Cortex of kidney (tissue), 1 donor: ENCODE measurements at places on chromosomes 2 and 18.

DNA sequence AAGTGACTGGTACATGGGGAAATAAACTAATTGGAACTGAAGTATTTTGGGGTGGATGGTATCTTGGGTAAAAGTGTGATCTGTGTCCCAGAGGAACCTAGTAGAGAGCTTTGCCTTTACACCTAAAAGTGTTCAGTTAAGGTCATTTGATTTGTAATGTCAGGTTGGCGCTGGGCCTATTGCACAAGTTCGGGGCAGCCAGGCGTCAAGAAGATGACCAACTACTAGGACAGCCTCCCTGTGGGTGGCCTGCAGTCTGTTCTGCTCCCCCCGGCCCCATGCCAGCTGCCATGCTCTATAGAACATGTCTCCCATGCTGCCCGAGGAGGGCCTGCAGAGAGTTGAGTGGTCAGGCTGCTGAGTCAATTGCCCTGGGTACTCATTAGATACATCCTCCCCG is 10.1 kb downstream of the RRM2 start:
- no peak for DNase-seq

DNA sequence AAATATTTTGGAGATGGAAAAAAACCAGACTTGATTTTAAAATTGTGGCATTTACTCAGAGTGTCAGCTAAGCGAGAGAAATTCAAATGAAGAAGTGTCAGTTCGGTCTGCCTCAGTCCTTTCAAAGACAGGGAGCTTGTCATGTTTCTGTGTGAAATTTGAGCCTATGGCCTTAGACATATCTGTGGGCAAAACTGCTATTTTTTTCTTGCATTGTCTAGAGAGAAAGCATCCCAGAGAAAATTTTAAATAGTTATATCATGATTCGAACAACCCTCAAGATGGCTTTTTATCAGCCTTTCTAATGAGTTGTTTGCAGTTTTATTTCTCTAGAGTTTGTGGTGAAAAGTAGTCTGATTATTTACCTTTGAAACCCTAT is 50.2 kb upstream of the KCNE4 start:
- DNase-seq = no peak

- DNase-seq = no peak
Measured at GRCh38 chr2:151978709-151979108, 120.1 kb downstream of the CACNB4 start.

DNA sequence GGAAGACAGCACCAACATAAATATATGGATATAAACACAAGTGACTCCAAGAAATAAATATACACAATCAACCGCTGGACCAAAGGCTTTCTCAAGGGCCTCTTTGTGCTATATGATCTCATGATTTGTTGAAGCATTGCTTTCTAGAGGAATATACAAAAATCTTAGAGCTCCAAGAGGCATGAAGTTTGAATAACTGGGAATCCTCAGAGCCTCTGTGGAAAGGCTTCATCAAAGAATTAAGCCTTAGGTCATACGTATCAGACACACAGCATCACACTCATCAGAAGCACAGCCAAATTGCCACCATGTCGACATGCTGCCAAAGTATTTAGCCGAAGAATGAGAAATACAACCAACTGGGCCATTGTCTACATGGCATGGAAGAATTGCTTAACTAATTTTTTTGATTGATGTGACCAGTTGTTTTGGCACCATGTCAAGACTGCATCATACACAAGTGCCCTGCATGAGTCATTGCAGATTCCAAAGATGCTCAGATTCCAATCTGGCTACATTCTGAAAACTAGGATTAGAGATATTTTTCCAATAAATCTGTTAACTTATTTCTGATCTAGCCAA is 860.6 kb upstream of the ZEB2 start:
- no peak for DNase-seq

- DNase-seq = no peak
Measured at GRCh38 chr18:37285825-37286224, 279.8 kb downstream of the CELF4 start.

DNA sequence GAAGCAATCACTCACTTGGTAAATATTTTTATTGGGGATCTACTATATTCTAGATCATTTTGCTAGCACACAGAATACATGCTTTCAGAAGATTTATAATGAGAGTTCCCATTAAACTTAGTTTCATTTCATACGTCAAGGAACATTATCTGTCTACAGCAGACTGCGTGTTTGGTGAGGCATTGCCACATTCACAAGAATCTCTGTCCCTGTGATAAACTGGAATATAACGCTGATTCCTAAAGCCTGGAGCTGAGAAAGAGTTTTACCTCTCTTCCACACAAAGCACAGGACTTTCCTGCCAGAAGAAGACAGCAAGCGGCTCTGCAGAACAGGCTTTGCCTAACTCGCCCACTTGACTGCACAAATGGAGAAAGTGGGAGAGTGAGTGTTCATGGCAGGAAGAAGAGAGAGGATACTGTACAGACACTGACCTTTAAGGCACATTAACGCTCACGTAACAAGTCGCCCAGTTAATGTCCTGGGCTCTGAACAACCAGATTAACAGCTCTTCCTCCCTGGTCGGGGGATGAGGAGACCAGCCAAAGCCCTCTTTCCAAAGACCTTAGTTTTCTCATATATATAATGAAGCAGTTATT is 356.2 kb downstream of the GPD2 start:
- no peak for DNase-seq

GRCh38 chr18:3027370-3027891 is 14.5 kb upstream of the LPIN2 start:
- no peak for DNase-seq

GRCh38 chr18:9642799-9643462 is 28.6 kb upstream of the PPP4R1 start:
- DNase-seq = no peak

DNA sequence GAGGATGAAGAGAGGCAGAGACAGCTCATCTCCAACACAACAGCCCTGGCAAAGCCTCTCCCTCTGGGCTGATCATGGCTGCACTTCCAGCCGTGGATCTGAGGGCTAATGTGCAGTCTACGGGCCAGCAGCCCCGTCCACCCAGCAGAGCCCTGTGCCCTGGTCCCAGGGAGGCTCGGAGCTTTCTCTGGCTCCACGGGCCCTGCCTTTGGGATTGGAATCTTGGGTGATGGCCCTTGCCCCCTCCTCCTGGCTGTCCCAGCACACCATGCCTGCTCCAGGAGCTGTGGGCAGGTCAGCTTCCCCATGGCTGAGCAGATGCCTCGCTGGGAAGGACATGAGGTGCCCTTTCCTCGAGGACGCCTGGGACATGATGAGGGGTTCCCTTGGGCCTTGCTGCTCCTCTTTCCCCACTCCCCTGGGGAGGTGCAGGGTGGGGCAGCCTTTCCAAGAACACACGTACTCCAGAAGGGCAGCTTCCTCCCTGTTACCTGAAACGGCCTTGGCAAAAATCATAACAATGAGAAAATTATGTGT is 66.9 kb downstream of the C18orf63 start:
- DNase-seq = no peak

DNA sequence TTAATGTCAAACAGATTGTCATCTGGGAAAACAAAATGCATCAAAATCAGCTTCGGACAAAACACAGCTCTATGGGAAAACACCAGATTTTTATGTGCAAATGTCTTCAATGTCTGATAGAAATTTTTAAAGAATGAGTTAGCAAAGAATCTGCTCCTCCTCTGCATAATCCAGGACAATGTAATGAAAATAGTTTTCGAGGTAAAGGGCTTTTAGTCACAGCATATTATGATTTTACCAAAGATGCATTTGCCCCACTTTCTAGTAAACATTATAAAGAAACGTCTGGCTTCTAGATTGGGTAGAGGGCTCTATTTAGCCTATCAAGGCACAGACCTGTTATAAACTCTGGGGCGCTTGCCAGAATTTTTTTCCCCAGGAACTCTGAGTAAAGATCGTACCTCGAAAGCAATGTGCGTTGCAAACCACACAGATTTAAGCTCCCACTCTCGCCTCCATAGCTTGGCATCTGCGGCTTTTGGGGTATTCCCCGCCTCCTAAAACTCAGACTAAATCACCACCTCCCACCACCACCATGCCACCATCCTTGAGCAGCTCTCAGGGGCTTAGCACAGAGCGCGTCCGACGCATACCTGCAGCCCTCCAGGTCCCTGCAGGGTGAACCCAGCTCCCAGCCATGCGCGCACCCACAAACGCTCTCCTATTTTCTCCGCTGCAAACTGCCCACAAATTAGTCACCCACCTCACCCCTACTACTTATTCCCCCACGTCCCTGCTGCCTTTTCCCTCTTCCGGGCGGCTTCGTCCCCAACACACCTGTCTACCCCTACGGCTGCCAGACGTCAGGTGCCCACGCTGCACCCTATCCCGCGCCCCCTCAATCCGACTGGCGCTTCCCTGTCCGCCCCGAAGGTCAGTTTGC is 829 bp downstream of the ACVR1C start:
- DNase-seq = no peak

DNA sequence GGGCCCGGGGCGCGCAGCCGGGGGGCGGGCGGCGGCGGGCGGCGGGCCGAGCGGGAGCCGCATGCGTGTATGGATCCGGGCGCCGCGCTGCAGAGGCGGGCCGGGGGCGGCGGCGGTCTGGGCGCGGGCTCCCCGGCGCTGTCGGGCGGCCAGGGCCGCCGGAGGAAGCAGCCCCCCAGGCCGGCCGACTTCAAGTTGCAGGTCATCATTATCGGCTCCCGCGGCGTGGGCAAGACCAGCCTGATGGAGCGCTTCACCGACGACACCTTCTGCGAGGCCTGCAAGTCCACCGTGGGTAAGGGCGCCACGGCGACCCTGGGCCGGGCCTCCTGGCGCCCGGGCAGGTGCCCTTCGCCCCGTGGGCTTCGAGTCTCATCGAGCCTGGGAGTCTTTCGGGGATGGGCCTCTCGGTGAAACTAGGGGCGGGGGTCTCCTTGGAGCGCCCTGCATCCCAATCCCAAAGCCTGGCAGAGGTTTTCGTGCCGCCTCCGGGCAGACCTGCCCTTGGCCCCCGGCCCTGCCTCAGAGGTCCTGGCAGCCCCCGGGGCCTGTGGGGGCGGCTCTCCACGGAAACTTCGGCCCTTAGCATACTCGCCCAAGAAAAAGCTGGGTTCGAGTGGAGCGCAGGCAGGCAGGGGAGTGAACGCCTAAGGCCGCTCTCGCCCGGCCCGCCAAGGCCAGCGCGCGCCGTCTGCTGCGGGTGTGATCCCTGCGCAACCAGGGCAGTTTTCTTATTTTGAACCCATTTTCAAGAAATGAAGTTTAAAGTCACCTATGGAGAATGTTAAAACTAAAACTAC is 622 bp downstream of the RAB12 start:
- no peak for DNase-seq

GRCh38 chr2:236073246-236073645 is 94.9 kb downstream of the GBX2 start:
- DNase-seq = no peak

GRCh38 chr2:48417856-48418838 is 111.8 kb upstream of the STON1 start:
- DNase-seq = no peak

DNA sequence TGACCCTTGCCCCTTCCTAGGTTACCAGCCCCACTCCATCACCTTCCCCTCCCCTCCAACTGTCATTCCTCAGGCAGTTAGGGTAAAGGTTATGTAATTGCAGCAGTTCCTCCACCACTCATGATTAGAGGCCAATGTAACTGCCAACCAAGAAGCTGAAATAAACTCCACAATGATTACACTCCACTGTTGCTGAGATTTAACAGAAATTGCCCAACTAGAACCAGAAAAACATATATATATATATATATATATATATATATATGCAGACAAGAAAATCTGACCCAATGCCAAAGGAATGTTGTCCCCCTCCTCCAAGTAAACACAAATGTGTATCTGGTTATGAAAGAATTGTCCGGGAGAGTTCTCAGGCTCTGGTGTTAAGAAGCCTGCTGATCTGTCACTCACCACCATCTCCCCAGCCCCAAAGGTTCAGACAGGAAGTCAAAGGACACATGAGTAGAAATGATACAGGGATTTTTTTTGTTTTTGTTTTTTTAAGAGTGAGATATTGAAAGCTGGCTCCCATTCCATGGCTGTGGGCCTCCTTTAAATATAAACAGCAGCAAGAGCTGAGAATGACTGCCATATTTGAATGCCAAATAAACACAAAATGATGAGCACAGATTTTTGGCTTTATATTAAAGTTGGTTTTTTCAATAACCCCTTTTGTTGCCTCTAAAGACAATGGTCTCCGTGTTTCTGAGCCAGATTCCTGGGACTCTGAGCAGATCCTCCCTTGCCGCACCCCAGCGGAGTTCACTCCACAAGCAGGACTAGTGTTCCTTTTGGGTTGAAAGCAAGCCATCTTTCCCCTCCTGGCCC is 127.2 kb upstream of the MAPRE2 start:
- DNase-seq = no peak

- no peak for DNase-seq
Measured at GRCh38 chr18:3525870-3526420, 76.0 kb downstream of the TGIF1 start.

DNA sequence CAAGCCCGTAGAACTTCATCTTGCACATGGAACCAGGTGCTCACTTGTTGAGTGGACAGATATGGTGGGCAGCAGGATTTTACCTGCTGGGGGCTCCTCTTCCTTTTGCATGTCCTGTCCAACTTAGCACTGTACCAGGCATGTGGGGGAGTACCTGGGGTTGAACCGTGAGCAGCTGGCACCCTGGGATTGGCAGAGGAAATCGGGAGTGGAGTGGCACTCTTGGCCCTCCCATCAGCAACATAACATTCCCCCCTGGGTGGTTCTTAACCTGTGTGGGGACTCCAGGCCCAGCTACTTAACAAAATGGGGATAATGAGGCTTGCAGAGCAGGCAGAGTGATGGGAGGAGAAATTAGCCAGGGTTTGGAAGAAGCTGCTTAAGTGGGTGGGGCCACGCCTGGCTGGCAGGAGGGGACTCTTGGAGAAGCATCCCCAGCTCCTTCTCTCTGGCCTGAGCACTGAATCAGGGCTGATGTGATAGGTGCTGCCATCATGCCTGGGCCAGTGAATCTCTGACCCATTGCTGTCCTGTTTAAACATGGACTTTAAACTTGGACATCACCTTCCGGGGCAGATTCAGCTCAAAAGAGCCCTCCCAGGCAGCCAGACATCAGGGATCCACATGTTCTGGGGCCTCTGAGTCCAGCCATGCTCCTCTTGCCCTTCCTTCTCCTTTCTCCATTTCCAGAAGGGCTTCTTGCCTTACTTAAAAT is 15.5 kb downstream of the FOSL2 start:
- DNase-seq = no peak

GRCh38 chr18:55370936-55371335 is 217.1 kb downstream of the TCF4 start:
- DNase-seq = no peak

GRCh38 chr18:5175378-5175777 is 21.7 kb downstream of the AKAIN1 start:
- DNase-seq = no peak

DNA sequence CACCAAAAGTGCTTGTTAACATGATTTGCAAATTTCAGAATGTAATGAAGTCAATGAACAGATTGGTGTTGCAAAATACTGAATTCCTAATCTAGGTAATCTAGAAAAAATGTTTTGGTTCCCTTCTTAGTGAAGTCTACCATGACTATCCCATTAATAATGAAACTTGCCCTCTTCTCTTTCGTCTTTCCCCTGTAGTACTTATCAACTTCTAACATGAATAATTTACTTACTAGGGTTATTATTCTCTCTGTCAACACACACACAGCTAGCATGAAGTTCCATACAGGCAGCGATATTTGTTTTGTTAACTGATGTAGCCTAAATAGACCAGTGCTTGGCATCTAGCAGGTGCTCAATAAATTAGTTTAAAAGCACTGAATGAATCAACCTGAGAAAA is 160.2 kb downstream of the NCK2 start:
- DNase-seq = no peak
